ENCODE measurements at places on chromosomes 1 and 21.
A peak's percentile ranks its signal among the peaks of the same experiment; 100 is the strongest.

DNA sequence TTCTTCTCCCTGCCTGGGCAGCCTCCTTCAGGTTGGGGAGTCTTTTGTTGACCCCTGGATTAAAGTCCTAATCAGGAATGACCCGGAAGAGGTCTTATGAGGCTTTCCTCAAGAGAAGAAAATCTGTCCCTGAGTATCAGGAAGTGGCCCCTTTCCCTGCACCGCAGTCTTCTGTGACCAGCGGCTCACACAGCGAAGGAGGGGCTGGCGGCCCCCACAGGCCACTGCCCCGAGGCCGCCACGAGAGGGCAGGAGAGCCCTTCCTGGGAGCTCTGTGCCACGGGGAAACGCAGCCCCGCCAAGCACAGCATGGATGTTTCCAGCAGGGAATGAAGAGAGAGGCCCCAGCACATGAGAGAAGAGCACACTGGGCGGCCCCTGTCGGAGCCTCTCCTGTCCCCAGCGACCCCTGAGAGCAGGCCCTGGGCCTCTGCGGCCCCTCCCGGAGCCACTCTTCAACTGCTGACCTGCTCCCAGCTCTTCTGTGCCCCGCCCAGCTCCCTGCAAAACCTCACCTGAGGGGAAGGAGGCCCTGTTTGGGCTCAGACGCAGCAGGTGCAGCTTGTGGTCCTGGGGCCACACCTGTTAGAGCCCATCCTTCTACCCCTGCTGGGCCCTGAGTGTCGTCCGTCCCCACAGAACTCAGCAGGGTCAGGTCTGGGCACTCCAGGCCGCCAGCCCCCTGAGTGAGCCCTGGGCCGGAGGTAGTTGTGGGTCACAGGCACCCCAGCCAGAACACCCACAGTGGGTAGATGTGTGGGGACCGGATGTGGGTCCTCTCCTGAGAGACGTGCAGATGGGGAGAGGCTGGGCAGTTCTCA, 4.9 kb upstream of the POFUT2 start:
- peak; percentile 83 for DNase-seq

DNA sequence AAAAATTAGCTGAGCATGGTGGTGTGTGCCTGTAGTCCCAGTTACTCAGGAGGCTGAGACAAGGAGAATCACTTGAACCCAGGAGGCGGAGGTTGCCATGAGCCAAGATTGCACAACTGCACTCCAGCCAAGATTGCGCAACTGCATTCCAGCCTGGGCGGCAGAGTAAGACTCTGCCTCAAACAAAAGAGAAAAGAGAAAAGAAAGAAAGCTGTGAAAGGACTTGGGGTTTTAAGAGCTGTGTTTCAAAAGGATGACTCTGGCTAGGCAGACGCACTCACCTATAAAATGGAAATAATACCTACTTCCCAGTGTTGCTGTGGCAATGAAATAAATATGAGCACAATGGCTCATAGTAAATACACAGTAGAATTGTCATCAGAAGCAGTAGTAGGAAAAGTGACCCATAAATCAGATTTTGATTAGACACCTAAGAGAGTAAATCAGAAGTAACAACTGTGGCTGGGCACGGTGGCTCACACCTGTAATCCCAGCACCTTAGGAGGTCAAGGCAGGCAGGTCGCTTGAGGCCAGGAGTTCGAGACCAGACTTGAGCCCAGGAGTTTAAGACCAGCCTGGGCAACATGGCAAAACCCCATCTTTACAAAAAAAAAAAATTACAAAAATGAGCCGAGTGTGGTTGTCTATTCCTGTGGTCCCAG, 45.9 kb upstream of the PUM1 start:
- no peak for DNase-seq

GRCh38 chr1:221522529-221522940, 219.4 kb downstream of the DUSP10 start:
- no peak for DNase-seq

DNA sequence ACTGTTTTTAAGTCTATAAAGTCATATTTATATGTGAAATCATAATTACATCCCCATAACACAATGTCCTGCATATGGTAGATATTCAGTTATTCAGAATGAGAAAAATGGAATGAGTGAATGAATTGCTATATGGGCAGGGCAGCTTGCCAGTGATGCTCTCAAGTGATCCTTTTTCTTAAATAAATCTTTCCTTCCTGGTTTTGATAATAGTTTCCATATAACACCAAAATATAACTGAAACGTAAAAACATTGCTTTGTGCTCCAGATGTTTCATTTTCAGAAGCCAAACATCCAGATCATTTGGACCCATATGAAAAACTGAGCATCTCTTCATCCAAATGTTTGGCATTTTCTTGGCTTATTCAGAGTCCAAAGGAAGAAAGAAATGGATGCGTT, 30.2 kb upstream of the RGS8 start:
- DNase-seq = no peak

DNA sequence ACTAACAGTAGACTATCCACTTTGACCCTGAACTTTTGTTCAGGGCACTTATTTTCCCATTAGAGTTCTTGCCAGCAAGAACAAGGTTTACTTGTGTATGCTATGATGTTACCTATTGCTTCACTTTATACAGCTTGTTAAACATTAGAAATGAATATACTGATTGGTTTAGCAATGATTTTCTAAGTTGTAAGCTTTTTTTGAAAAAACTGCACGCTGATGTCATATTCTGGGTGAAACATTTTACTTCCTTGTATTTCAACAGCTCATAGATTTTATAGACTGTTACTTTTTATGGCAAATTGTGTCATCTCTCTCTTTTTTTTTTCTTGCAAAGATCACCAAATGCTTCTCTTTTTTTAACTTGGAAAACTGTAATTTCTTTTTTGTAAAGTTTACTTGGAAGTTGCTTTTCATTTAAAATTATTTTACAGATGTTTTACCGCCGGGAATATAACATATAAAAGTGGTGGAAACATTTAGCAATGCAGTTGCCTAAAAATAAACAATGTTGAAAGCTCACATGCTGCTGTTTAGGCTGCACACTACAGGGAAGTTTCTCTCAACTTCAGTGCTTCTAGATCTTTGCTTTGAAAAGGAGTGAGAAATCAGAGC, 215.3 kb upstream of the NFIA start:
- no peak for DNase-seq

- DNase-seq = no peak
Measured at GRCh38 chr1:183003203-183003602, 20.0 kb upstream of the LAMC1 start.

DNA sequence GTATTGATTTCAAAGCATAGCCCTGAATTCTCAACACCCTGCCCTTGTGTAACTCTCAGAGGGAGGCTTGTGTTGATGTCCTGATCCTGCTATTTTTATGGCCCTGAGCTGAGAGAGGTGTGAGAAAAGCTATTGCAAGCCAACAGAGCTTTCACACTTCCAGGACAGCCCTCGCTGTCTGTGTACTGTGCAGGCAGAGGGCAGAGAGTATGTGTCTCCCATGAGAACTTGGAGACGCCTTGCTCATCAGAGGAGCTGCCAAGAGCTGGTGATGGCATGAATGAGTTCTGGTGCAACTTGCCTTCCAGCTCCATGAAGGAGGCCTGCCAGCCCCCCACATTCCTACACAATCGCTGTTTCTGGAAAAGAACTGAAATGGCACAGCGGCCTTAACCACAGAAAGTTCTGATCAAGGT, 144.1 kb upstream of the AJAP1 start:
- no peak for DNase-seq

- DNase-seq = no peak
Measured at GRCh38 chr1:176559474-176559873, 96.5 kb downstream of the PAPPA2 start.

DNA sequence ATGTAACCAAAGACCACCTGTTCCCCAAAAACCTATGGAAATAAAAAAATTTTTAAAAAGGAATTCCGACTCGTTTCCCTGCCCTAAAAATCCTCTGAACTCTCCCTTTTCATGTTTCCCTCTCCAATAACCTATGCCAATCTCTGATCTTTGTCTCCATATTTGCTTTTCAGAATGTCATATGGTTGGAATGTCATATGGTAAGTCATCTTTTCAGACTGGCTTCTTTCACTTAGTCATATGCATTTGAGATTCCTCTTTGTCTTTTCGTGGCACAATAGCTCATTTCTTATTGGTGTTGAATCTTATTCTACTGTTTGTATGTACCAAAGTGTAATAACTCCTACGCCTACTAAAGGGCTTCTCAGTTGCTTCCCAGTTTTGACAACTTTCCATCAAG, 117.5 kb downstream of the BACH1 start:
- no peak for DNase-seq

DNA sequence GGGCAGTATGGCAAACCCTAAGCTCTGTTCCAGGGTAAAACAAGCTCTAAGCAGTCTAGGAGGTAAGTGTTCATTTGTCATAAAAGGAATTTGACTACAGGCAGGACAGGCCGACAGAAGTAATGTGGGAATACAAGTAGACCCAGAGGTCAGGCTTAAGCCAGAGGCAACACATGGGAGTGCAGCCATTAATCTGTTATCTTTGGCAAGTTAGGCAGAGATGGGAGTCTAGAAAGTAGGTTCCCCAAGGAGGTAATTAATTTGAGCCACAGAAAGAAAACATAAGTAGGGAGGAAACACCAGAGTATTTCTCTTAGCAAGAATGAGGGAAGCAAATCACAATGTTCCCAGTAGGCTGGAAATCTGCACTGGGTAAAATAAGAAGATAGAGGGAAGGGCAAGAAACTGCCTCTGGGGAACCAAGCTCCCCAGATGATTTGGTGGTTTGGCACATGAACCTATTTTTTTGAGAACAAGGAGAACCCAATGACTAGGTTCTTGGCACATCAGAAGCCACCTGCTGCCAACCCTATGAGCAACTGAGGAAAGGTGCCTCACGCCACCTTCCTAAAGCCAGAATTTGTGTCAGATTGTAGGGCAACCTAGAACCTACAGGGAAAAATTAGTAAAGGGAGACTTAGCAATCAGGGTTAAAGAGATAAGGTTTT, 636.4 kb upstream of the PLXNA2 start:
- DNase-seq = no peak

DNA sequence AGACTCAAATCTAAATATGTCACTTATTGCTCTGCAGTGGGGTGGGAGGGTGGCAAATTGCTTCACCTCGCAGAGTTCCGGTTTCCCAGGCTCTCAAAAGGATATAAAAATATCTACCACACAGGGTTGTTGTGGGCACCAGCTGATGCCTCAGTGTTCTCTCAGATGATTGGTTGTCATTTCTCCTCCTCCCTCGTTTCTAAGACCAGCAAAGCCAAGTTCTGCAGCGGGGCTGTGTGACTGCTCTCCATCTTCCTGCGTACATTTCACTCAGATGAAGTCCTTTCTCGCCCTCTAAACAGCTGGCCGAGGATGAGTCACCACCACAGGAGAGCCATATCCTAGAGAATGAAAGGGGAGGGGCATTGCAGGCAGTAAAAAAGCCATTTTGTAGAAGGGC, 35.0 kb upstream of the VWA5B1 start:
- DNase-seq = peak; percentile 25

DNA sequence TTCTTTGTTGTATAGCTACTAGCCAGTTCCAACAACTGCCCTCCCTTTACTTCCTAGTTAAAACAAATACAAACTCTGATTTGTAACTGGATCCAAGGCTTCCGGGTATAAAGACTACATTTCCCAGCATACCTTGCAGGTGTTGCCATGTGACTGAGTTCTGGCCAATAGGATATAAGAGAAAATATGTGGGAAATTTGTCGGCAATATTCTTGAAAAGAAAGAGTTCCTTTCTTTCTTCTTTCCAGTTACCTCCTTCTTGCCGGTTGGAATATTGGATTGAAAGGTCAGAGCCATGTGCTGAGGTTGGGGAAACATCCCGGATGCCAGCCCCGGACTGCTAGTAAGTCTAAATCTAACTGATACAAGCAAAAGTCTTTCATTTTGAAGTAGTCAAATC, 23.0 kb upstream of the ZBTB40 start:
- DNase-seq = no peak

- no peak for DNase-seq
Measured at GRCh38 chr1:77220687-77221463, 1.6 kb upstream of the PIGK start.

GRCh38 chr1:40029608-40030007, 10.9 kb upstream of the CAP1 start:
- no peak for DNase-seq

- no peak for DNase-seq
Measured at GRCh38 chr1:33685256-33685655, 178.6 kb upstream of the HMGB4 start.

DNA sequence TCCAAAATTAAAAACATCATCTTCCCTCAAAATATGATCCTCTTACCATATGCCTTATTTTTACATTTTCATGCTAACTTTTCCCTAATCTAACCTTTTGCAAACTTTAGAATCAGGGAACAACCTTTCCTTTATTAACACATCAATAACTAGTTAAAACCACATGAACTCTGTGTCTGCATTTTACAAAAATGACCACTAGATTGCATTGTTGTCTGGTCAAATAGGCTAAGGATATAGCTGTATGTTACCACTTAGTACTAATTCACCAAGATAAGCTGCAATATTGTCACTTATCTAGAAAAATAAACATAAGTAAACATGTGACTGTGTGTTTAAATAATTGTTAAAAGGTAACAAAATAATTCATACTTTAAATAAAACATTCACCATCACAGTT, 82.3 kb downstream of the DENND1B start:
- DNase-seq = no peak

DNA sequence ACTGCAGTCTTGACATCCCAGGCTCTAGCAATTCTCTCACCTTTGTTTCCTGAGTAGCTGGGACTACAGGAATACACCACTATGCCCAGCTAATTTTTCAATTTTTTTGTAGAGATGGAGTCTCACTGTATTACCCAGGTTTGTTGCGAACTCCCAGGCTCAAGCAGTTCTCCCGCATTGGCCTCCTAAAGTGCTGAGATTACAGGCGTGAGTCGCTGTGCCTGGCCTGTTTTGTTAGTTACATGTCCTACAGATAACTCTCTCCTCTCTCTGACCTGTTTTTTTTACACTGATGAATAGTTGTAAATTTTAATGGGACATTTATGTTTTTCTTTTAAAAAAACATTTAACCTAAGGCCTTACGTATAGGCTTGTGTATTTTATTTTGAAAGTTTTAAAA, 19.8 kb downstream of the PTBP2 start:
- no peak for DNase-seq

DNA sequence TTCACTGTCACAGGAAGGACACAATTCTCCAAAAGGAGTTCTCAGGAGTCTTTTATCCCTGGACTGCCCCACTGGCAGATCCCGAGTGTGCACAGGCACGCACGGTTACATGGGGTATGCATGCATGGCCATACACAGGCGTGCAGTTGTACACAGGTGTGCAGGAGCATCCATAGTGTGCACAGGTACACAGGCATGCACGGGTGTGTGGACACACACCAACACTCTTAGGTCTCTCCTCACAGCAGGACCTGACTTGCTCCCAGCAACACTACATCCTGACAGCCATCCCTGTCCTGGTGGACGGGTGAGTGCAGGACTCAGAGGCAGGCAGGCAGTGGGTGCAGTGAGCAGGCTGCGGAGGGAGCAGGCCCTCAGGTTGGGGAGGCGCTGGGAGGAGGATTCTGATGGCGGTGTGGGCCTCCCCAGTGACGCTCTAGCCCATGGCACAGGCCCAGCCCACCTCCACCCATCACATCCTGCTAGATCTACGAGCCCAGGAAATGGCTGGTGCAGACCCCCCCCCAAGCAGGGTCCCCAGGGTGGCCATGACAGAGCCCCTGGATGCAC, 28.4 kb downstream of the SLC19A1 start:
- no peak for DNase-seq

GRCh38 chr1:90925928-90926869, 95.6 kb downstream of the ZNF644 start:
- no peak for DNase-seq
